SW480 (cell line): ENCODE measurements at places on chromosomes 3 and 15.

- DNase-seq = no peak
These were observed 1072.1 kb downstream of the OTOL1 start for GRCh38 chr3:162568706-162569105.

GRCh38 chr3:13364602-13365271, 55.4 kb downstream of the NUP210 start:
- no peak for DNase-seq

GRCh38 chr3:3170998-3171397, 8.5 kb downstream of the CRBN start:
- DNase-seq = no peak

DNA sequence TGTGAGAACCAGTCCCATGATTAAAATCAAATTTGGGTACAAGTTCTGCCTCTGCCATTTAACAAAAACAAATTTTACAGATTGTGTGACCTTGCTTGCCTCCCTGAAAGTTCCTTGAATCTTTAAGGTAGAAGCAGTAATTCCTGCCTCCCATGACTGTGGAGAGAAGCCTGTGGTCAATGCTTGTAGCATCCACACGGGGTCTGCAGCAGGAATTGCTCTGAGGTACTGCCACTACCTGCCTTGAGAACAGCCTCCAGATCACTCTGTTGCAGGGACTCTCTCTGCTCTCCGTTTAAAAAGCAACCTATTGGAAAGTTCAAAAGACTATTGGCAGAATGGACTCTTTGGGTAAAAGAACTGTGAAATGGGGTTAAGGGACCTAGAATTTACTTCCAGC, 75.9 kb downstream of the SST start:
- DNase-seq = no peak

- no peak for DNase-seq
These were observed 664 bp downstream of the PPCDC start for GRCh38 chr15:75023872-75024636.

DNA sequence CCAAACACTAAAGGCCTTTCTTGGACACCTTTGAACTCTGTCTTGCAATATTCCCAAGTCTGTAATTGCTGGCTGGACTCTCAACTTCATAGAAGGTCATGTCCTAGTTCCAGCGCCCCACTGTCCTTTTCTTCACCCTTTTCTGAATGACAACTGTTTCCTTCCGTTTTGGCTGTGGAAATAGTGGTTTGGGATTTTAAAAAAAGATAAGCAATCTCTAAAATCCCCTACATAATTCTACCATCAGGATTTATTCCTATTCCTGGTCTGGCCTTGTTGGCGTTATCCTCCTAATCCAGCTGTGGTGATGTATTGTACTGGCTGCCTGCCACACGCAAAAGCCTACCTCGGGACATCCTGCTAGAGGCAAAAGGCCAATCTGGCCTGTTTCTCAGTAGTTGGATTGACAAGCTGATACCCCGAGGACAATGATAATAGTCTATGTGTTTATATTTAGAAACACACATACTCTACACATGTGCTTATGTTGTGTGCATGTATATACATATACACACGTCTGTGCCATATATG, 440.3 kb upstream of the DPH6 start:
- no peak for DNase-seq
